ENCODE measurements at places on chromosomes 12 and 14. TPM values are rescaled to one million over a fixed set of nuclear protein-coding genes. Genes with fewer than 3 reads are reported as not detected.

Gene SYNDIG1L
- total RNA-seq: 0.13 TPM

Gene OR4K15
- total RNA-seq: not detected

DNA sequence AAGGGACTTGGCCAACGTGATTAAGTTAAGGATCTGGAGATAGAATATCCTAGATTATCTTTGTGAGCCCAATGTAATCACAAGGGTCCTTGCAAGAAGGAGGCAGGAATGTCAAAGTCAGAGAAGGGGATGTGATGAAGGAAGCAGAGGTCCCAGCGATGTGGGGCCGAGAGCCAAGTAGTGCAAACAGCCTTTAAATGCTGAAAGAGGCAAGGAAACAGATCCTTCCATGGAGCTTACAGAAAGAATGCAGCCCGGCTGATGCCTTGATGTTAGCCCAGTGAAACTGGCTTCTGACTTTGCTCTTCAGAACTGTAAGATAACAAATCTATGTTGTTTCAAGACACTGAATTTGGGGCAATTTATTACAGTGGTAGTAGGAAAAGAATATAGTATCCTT, 74.9 kb downstream of the NEDD1 start:
- DNase-seq: no peak

GRCh38 chr12:96510306-96510764, 21.0 kb downstream of the CFAP54 start:
- DNase-seq: peak; percentile 57

Gene RBP5
- total RNA-seq: not detected

- no peak for DNase-seq
Observed at GRCh38 chr12:108425238-108425795, 86.2 kb upstream of the CMKLR1 start.

DNA sequence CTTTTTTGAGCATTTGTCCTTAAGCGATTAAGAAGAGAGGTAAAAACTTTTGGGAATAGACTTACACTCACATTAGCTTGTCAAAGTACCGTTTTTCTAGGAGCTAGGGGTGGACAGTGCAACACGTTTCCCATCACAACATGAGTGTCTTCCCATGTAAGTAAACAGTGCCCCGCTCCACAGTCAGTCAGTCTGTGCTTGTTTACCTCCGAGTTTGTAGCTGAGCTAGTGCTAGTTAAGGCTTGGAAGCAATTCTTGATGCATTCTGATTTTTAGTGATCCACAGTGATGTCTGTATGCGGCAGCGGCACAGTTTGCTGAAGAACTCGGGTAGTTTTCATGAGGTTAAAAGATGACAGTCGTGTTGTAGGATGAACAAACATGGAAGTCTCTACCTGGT, 941 bp downstream of the ZDHHC17 start:
- DNase-seq: no peak

Gene MARS1
- total RNA-seq: 173 TPM

DNA sequence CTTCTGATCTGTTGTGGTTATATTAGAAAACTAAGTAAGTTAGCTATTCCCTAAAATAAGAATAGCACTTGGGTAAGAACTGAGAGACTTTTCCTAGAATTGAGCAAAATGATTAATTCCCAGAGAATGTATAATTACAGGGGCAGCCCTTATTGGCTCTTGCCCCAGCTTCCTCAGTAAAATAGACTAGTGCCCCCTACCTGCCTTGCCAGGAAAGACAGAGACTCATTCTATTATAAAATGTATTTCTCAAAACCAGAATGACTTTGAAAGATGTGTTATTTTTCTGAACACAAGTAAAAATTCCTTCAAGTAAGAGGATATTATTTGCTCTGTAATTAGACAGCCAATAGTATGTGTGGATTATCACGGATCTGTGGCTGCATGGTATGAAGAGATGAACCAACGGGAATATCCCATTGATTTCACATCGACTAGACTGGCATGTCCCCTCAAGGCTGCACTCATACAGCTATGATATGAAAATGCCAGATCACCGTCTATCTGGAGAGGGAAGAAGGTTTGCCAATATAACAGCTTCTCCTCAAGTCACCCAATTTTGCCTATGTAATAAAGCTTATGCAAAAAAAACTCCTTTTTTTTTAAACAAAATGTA, 7.4 kb upstream of the GLRX5 start:
- peak; percentile 56 for DNase-seq

Gene MSRB3
- total RNA-seq: 19.1 TPM

Gene ITFG2
- total RNA-seq: 51.8 TPM

DNA sequence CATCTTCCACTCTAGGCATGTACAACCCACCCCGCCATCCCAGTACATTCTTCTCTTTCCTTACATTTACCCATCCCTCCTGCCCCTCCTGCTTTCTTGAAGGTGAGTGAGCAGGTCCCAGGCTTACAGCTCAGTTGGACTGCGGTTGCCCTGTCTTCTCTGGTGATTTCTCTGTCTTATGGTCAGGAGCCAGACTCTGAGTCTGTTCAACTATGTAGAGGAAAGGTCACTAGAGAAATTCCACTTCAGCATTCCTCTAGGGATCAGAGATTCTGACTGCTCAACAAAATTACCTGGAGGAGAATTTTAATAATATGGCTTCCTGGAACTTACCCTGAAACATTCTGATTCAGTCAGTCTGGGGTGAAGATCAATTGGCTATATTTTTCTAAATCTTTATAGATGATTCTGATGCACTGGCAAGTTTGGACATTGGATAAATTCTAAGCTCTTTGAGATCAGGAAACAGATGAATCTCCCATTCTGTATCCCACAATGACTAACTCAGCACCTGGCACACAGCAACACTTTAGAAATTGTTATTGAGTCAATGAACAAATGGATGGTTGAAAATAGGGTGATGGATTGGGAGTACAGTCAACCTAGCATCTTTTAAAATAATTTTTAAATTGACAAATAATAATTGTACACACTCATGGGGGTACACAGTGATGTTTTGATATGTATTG, 128.6 kb upstream of the HIF1A start:
- no peak for DNase-seq

Gene SMOC1
- 3.6 TPM for total RNA-seq

Gene MEG3
- 23.7 TPM for total RNA-seq

Gene CLMN
- 15.3 TPM for total RNA-seq

- no peak for DNase-seq
Observed at GRCh38 chr14:89479802-89480201, 62.8 kb upstream of the FOXN3 start.

GRCh38 chr14:77986773-77987172, 183.4 kb upstream of the NRXN3 start:
- no peak for DNase-seq

DNA sequence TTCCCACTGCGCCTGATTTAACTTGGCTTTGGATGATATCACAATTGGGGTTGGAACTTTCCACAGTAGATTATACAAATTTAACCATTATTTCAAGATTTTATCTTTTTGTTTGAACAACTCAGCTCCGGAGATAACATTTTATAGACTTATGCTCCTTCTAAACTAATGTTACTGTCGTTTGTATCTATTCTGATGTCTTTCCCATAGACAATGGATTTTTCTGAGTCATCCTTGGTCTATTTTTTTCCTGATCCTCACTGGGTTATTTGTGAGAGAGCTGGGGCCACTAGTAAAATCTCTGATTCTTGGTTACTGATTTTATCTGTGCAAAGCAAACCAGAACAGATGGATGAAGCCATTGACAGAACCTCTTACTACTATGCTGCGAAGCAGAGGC, 175.1 kb downstream of the SLC38A4 start:
- DNase-seq: no peak

- no peak for DNase-seq
Observed at GRCh38 chr14:69495341-69495921, 10.9 kb downstream of the PLEKHD1 start.

DNA sequence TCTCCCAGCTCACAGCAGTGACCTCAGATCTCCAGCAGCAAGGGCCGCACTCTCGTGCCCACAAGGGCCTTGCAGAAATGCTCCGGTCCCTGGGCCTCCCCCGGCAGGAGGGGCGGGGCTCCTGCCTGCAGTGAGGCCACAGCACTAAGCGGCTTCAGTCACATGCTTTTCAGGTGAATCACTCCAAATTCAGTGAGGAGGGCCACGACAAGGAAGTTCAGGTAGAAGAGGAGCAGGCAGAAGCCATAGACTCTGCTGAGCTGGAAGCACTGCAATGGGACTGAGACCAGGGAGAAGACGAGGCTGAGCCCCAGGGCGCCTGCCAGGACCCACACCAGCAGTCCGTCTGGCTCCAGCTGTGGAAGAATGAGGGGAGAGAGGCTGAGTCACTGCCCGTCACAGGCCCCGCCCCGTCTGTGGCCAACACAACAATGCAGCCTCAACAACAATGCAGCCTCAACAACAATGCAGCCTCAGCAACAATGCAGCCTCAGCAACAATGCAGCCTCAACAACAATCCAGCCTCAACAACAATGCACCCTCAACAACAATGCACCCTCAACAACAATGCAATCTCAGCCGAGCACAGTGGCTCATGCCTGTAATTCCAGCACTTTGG, 35.2 kb downstream of the SLC8B1 start:
- DNase-seq: peak; percentile 96

GRCh38 chr14:89128311-89129026, 288.6 kb downstream of the FOXN3 start:
- DNase-seq: no peak

Gene STAB2
- 0.44 TPM for total RNA-seq

Gene PLEKHG3
- 48.9 TPM for total RNA-seq

Gene SELPLG
- total RNA-seq: 3.0 TPM

Gene BMAL2
- 0.63 TPM for total RNA-seq

DNA sequence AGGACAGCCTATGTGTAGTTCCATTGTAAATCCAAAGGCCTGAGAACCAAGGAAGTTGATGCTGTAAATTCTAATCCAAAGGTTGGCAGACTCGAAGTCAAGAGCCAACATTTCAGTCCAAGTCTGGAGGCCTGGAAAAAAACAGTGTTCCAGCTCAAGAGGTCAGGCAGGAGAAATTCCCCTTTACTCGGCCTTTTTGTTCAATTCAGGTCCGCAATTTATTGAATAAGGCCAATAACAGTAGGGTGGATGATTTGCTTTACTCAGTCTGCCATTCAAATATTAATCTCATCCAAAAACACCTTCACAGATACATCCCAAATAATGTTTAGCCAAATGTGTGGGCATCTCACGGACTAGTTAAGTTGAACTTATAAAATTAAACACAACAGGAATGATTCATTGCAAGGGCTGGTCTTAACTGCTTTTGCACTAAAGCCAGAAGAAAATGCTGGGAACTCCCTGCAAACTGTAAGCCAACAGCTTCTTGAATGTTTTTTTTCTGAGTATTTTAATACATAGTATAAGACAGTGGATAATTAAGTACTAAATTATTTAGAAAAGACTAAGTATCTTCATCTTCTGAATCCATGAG, 197.4 kb upstream of the GARIN6 start:
- DNase-seq: no peak

Measured in thyroid gland (tissue), 4 donors.